Activated naive CD4-positive, alpha-beta T cell treated with anti-CD3 and anti-CD28 coated beads, Interleukin-2, amount 50 U/mL, for 16 hours (primary cell): ENCODE measurements at places on chromosomes 4 and X.

- no peak for DNase-seq
Measured at GRCh38 chr4:83307920-83308319, 23.3 kb upstream of the COQ2 start.

DNA sequence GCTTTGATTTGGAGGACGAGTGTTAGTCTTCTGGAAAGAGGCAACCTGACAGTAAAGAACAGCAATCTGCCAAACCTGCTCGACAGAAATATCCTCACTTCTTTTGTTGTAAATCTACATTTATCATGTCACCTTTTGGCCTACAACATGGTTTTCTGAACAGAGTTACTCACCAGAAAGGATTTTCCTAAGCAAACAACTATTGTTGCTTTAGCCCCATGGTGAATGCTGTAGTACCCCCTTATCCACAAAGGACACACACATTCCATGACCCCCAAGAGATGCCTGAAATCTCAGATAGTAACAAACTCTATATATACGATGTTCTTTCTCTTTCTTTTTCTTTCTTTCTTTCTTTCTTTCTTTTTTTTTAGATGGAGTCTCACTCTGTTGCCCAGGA is 42.7 kb downstream of the TMEM150C start:
- DNase-seq: no peak

DNA sequence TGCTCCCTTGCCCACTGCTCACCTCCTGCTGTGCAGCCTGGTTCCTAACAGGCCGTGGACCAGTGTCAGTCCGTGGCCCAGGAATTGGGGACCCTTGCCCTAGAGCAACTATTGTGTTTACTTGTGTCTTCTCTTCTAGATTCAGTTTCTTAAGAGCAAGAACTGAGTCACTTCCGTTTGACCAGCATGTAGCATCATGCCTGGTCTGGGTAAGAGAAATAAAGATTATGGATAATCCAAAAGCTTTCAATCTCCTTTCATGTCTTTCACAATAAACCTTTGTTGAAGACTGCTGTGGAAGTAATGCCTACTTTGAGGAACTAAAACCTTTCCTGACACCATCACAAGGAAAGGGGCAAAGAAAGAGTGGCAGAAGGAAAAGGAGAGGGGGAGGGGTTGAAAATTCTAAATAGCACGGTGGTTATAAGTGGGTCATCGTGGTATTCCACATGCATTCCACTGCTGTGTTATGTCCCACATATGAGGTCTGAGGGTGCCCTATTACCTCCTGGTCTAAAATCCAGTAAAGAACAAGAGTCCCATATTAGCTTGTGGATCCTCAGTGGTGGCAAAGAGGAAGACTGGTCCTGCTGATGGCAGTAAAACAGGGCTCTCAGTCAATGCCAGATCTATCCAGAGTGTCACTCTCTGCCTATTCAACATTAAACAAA is 133.4 kb downstream of the RASL11B start:
- DNase-seq: no peak

DNA sequence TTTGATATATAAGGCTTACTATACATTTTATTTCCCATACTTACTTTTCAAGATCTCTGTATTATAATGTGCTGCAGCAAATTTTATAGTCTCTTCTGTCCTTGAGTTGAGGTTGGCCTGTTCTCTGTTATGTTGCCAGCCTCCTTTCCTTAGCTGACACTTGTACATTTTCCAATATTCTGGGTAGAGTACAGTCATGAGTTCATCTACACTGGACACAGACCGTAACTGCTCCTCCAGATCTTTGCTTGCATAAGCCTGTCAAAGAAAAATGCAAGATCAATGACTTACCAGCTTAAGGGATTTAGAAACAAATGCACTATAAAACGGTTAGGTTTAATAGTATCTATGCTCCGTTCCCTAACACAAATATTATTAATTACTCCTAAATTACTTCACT is 63.2 kb downstream of the VEGFC start:
- no peak for DNase-seq

DNA sequence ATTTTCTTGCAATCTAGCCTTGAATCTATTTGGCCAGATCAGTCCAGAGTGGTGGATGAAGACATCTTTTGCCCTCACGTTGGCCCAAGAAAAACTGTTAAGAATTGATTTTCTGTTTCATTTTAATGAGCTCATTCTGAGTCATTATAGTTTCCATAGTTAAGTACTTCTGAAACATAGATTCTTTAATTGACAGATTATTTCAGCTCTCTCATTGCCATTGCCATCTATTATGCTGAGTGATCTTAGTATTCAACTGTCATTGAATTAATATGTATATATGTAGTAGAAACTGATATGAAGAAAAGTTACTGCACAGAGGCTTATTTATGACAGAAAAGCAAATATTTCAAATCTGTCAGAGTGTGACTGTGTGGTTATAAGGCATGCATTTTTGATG is 45.5 kb upstream of the PPP1R2C start:
- DNase-seq: no peak

GRCh38 chrX:44173219-44173618 is 170.3 kb downstream of the EFHC2 start:
- DNase-seq: no peak

GRCh38 chr4:73446336-73446938 is 10.4 kb downstream of the AFP start:
- no peak for DNase-seq

DNA sequence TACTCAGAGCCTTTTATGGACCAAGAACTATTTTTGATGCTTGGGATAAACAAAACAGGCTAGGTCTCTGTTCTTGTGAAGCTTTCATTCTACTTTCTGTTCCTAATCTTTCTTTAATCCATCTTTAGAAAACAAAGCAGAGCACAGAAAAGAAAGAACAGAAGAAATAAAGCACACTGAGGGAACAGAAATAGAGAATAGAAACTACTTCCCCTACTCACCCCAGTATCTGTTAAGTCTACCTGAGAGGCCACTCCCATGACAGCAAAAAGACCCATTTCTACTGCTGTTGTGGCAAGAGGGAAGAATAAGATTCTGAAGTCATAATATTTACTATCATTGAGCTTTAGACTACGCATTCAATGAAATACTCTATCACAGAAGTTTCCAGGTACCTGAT is 9.2 kb downstream of the RFC1 start:
- DNase-seq: no peak

GRCh38 chr4:85725721-85726170 is 250.8 kb downstream of the ARHGAP24 start:
- DNase-seq: no peak

- DNase-seq: no peak
Measured at GRCh38 chr4:26682436-26682835, 98.6 kb downstream of the TBC1D19 start.

- no peak for DNase-seq
Measured at GRCh38 chr4:99669084-99669483, 11.5 kb upstream of the C4orf54 start.

DNA sequence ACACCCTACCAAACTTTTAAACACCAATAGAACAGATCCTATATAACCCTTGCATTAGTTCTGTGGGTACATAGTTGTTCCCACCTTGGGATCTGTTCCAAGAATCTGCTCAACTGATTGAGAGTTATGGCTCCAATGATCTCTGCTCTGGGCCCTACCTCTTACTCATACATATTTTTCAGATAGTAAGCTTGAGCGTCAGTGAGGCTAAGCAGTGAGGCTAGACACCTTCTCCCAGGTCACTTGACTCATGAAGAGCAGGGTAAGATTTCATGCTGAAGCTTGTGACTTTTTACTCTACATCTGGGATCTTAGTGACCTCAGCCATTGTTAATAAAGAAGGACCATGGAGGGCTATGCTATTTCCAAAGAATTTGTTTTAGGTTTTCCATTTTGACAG is 23.1 kb upstream of the TNIP3 start:
- no peak for DNase-seq

DNA sequence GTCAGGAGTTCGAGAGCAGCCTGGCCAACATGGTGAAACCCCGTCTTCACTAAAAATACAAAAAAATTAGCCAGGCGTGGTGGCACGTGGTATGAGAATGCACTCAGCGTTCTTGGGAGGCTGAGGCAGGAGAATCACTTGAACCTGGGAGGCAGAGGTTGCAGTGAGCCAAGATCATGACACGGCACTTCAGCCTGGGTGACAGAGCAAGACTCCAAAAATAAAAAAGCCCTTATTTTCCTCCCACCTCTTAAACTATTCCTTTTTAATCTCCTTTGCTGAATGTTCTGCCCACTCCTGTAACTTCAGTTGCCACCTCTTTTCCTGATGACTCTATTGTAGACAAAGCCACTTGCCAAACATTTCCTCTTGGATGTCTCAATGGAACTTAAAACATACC is 72.6 kb downstream of the TAF1 start:
- DNase-seq: no peak

GRCh38 chrX:3160756-3161155 is 119.5 kb downstream of the ARSF start:
- no peak for DNase-seq

GRCh38 chr4:153759407-153760316 is at the start of gene RNF175:
Gene RNF175, minus strand, starts transcription at chr4:153760024. Its CDS starts 162 bp downstream, at chr4:153759862.
- peak; percentile 42 for DNase-seq

- no peak for DNase-seq
Measured at GRCh38 chr4:185817403-185817818, 5.4 kb upstream of the SORBS2 start.

GRCh38 chrX:24696294-24696693 is 2.6 kb downstream of the POLA1 start:
- no peak for DNase-seq

DNA sequence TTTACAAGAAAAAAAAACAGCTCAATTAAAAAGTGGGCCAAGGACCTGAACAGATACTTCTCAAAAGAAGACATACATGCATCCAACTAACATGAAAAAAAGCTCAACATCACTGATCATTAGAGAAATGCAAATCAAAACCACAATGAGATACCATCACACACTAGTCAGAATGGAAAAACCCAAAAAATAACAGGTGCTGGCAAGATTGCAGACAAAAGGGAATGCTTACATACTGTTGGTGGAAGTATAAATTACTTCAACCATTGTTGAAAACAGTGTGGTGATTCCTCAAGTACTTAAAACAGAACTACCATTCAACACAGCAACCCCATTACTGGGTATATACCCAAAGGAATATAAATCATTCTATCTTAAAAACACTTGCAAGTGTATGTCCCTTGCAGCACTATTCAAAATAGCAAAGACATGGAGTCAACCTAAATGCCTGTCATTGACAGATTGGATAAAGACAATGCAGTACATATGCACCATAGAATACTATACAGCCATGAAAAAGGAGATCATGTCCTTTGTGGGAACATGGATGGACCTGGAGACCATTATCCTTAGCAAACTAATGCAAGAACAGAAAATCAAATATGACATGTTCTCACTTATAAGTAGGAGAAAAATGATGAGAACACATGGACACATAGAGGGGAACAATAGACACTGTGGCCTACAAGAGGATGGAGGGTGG is 97.6 kb downstream of the RAB28 start:
- no peak for DNase-seq

DNA sequence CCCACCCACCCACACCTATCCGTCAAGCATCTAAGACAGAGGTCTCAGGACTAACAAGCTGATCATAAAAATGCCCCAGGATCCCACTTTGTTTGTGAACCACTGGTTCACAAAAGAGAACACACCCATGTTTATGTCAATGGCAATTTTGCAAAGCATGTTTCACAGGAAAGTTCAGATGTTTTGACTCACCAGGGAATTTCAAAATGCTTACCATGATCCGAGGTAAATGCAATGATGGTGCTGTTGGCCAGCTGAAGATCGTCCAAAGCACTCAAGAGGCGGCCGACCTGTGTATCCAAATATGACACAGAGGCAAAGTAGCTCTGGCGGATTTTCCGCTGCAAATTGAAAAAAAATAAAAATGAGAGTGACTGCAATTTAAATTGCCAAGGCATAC is 15.0 kb downstream of the IDS start:
- no peak for DNase-seq

- DNase-seq: no peak
Measured at GRCh38 chr4:166293556-166293955, 420.5 kb downstream of the TLL1 start.

DNA sequence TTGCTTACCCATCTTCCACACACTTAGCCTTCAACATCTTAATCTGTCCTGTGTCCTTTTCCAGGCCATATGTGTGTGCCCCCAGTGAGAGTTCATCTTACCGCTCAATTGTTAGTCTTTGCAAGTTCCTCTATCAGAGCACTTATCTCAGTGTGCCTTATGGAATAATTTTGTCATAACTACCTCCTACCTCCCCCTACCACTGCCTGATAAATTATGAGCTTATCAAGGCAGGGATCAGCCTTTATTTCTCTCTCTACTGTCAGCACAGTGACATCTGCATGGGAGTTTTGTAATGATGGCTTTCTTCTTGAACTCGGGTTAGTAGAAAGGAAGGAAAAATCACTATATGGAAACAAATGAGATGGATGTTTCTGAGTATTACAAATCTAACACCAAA is 53.2 kb downstream of the MTM1 start:
- no peak for DNase-seq

- no peak for DNase-seq
Measured at GRCh38 chr4:148079961-148080360, 348.1 kb downstream of the ARHGAP10 start.

GRCh38 chr4:137043184-137043583 is 489.1 kb downstream of the PCDH18 start:
- no peak for DNase-seq

DNA sequence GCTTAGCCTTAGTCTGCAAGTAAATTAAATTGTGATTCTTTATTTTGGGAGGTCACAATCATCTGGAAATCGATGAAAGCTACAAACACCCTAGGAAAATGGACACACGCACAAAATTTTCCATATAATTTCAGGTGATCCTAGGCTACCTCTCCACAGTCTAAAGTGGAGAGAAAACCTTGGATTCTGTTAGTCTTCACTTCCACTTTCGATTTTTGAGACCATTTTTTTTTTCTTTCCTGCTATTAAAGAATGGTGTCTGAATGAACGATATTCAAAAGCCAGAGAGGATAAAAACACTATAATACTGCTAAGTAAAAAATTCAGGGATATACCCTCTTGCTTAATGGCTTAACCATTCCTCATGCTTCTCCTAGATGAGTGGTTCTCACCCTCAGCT is 1.7 kb downstream of the FBXL5 start:
- no peak for DNase-seq

DNA sequence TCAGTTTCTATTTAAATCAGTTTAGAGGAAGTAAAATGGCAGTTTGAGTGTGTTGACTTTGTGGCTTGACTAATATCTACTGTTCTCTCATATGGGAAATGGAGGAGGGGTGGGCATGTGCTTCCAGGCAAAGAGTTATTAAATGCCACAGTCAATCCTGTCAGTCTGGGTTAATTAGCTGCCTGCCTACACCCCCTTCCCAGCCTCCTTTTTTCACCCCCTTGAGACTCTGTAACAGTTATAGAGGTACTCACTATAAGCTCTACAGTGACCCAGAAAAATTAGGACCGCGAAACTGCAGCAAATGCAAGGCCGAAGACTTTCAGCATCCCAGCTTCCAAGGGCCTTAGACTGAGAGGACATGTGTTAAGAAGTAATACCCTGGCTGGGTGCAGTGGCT is 165.2 kb downstream of the CORIN start:
- DNase-seq: no peak

DNA sequence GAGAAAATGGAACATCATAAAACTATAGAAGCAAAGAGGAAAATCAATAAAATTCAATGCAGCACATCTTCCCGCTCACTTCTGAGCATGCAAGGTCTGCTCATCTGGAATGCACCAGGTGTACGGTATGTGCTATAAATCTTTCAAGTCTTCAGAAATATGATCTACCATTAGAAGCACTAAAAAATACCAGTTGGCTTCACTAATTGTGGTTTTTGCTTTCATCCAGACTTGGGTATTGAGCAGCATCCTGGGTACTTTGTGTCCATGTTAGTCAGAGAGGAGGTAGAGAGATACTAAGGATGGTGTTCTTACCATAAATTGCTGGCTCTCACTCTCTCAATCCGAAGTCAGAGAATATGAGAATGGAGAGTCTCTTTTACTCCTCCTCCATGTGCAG is 477.1 kb downstream of the PPARGC1A start:
- no peak for DNase-seq

- no peak for DNase-seq
Measured at GRCh38 chrX:48702032-48702431, 5.5 kb downstream of the SUV39H1 start.
